ENCODE measurements at places on chromosomes 12 and 14.

GRCh38 chr12:107760809-107761501 lies at the start of gene PRDM4:
TSS of gene PRDM4 (minus strand) at chr12:107761137. CDS start at chr12:107760515, 622 bp downstream.
- DNase-seq, result peak; percentile 81

GRCh38 chr12:13371797-13372196 lies 175.3 kb downstream of the EMP1 start:
- no peak for DNase-seq

GRCh38 chr14:22174412-22175277 lies 414.4 kb downstream of the DAD1 start:
- no peak for DNase-seq

GRCh38 chr12:124620606-124621295 lies 53.3 kb upstream of the NCOR2 start:
- no peak for DNase-seq

DNA sequence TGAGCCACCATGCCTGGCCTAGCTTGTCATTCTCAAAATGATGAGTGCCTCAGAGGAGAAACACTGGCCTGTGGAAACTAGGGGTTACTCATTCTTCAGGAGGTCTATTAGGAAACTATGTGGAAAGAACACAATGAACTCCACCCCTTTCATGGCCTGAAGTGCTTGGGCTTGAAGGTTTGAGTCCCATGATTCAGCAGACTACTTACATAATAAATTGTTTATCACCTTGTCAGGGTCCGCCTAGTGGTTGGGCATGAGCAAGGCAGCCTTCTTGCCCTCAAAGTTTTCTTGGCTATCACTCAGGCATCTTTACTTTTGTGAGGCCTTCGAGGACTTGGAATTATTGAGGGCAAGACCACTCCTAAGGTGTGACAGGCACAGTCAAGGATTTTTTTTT lies 251.2 kb downstream of the ACSS3 start:
- DNase-seq, result no peak
